Stimulated activated CD4-positive, alpha-beta T cell treated with anti-CD3 and anti-CD28 coated beads, Interleukin-4, amount 100 ng/mL, for 1 hour (primary cell): ENCODE measurements at places on chromosomes 2 and 18.

DNA sequence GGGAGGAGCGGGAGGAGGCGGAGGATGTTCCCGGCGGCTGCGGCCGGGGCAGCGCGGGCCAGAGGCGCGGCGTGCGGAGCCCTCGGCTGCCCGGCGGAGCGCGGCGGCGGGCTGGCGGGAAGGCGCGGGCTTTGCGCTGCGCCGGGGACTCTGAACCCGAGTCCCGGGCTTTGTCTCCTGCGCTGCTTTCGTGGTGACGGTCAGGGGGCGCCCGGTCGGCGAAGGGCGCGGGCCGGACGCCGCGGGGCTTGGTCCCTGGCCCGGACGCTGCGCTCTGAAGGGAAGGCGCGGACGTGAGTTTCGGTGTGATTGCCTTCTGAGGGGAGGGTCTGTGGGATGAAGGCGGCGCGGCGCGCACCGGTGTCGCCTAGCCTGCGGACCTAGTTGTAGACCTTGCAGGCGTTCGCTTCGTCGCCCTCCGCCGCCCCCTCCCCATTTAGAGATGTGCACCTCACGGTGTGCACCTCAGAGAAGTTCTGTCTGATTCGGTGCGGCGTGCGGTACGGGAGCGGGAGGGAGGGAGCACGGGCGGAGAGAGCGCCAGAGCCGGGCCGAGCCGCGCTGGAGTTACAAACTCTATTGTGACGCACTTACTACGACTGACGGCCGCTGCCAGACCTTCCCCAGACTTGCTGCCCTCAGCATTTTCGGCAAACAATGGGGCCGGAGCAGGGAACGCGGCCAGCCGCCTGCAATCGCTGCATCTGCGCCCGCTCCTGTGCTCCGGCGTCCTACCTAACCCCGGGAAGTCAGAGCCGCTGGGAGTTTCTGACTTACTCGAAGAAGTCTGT is 2.1 kb downstream of the BCL2L11 start:
- peak; percentile 33 for DNase-seq

GRCh38 chr18:30094556-30094955 is 948.0 kb downstream of the DSC3 start:
- DNase-seq: no peak

GRCh38 chr18:9649164-9649540 is 34.8 kb upstream of the PPP4R1 start:
- no peak for DNase-seq

- no peak for DNase-seq
These were observed 104.0 kb upstream of the ARHGAP28 start for GRCh38 chr18:6625481-6625880.

GRCh38 chr2:172066394-172066886 is 18.9 kb upstream of the DLX1 start:
- DNase-seq: no peak

GRCh38 chr18:5895876-5896740 is 786 bp upstream of the TMEM200C start:
- peak; percentile 7 for DNase-seq

DNA sequence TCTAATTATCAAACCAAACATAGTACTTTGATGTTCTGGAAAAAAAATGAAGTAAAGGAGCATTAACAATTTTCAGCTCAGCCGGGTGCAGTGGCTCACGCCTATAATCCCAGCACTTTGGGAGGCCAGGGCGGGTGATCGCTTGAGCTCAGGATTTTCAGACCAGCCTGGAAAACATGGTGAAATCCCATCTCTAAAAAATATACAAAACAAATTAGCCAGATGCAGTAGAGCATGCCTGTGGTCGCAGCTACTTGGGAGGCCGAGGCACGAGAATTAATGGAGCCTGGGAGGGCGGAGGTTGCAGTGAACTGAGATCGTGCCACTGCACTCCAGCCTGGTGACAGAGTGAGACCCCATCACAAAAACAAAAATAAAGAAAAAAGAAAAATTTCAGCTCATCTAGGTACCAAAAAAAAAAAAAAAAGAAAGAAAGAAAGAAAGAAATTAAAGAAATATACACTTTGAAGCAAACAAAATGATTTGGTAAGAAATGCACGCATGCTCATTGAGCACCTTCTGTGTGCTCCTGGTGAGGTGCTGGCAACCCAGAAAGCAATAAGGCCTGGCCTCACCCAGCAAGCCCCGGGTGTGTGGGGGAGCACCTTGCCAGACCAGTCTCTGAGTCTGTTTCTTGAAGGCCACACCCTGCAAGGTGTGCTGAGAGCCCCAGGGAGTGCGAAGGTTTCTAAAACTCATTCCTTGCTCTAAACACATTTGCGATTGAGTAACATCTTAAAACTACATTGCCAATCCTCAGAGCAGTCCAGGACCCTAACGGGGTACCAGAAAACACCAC is 133.5 kb downstream of the TFCP2L1 start:
- DNase-seq: no peak

DNA sequence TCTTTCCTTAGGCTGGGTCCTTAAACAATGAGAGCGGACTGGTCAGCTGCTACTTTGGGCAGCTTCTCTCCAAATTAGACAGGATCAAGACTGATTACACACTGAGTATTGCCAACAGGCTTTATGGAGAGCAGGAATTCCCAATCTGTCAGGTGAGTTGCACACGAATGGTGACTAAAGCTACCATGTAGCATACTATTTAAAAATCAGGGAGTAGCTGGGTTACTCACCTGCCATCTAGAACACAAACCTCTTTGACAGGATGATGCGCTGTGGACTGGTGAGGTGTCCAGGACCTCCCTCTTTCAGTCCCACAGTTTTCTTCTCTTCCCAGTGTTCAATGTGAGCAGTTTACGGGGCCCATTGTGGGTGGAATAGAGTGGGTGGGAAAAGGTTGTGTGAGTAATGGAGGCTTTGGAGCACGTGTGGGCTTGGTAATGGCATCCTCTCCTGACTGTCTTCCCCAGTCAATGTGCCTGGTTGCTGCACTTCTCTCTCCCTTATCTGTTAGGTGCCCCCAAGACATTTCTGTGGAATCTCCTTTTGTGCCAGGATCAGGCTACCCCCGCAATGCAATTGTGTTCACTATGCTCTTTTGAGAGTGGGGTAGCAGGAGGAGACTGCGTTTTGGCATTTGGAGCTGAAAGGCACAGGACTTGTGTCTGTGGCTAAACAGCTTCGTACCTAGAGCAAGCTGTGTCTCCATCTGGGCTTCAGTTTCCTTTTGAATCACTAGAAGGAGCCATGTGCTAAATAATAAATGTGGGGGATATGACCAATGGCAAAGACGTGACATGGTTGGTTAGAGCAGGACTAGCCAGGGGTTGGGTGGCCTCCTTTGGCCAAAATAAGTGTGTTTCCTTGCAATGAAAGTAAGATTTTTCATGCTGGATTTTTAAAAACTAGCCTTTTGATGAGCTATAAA is 17.7 kb downstream of the SERPINB12 start:
- no peak for DNase-seq

GRCh38 chr2:158774681-158775080 is 20.4 kb upstream of the DAPL1 start:
- DNase-seq: no peak

GRCh38 chr2:164840930-164841718 is 499 bp downstream of the COBLL1 start:
- peak; percentile 20 for DNase-seq

DNA sequence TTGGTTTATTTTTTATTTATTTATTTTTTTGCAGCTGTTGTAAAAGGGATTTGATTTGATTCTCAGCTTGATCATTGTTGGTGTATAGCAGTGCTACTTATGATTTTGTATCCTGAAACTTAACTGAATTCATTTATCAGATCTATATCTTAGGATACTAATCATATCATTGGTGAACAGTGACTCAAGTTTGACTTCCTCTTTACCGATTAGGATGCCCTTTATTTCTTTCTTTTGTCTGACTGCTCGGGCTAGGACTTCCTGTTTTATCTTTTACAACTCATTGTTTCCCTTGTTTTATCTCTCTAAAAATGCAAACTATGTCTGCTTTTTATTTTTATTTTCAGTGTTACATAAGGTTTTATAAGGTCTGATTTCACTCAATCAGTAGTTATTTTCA is 23.6 kb downstream of the SP100 start:
- DNase-seq: no peak

DNA sequence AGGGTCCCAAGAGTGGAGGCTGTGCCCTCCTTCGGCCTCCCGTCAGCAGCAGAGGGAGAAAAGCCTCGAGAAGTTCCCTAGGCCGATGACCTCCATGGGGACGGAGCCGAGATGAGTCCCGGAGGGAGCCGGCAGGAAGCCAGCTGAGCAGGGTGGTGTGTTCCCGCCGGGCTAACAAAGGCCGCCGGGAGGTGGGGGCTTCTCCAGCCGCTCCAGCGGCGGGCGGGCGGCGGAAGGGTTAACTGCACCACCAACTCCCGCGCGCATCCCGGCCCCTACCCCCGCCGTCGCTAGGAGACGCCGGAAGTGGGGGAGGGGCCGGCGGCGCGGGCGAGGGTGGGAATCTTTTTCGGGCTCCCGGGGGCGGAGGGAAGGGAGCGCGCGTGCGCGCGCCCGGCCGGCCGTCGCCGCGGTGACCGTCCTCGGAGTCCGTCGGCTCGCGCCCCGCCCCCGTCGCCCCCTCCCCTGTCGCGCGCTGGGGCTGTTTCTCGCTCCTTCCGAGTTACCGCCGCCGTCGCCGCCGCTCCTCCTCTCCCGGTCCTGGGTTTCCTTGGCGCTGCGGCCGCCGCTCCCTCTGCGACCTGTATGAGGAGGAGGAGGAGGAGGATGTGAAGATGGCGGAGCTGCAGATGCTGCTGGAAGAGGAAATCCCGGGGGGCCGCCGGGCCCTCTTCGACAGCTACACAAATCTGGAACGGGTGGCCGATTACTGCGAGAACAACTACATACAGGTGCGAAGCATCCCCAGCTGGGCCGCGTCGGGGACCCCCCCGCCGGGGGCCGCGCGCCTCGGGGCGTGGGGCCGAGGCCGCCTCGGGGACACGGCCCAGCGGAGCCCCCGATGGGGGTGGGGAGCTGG is at the start of gene ABI2:
Gene ABI2, plus strand, starts transcription at position 494 of the 859 bp plus-strand sequence. Its CDS starts 121 bp downstream, at position 615.
- peak; percentile 71 for DNase-seq

DNA sequence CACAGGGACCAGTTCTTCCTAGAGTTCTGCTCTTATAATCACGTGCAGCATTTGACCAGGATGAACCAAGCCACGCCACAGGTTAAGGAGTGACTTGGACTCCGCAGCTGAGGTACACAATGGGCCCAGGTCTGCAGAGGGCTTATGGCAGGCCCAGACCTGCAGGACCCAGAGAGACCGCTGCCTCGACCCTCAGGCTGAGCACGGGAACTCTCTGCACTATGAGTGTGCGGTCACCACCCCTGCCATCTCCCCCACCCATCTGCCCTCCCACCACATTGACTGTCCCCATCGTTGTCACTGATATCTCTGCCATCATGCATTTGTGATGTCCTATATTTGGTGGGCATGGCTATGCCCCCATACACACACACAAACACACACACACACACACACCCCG is 45.7 kb upstream of the HPCAL1 start:
- no peak for DNase-seq

GRCh38 chr2:10680214-10680613 is 9.6 kb downstream of the NOL10 start:
- no peak for DNase-seq

DNA sequence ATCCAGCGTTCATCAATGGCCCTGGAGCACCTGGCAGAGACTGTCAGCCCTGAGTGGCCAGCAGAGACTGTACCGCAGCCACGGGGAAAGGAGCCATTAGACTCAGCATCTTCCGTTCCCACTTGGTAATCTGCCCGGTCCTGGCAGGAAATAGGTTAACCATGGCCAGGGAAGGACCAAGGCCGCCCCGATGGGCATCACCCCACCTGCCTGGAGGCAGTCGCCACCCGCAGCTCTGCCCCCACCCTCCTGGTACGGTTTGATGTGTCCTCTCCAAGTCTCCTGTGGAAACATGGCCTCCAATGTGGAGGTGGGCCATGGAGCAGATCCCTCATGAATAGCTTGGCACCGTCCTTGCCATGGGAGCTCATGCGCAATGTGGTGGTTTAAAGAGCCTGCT is 75.3 kb downstream of the RTP5 start:
- no peak for DNase-seq

DNA sequence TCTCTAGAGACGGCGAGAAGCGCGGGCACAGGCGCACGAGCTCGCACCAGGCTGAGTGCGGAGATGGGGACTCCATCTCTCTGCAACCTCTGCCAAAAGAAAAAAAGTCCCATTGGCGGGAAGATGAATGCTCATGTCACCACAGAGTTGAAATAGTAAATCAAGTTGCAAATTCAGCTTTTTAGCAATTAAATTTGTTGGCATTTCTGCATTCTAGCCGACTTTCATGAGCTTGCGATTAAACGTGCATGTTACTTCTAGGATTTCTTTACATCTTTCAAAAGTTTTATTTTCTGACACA is 588 bp downstream of the CHAC2 start:
- no peak for DNase-seq

GRCh38 chr2:180675170-180675569 is 305.2 kb upstream of the UBE2E3 start:
- no peak for DNase-seq

DNA sequence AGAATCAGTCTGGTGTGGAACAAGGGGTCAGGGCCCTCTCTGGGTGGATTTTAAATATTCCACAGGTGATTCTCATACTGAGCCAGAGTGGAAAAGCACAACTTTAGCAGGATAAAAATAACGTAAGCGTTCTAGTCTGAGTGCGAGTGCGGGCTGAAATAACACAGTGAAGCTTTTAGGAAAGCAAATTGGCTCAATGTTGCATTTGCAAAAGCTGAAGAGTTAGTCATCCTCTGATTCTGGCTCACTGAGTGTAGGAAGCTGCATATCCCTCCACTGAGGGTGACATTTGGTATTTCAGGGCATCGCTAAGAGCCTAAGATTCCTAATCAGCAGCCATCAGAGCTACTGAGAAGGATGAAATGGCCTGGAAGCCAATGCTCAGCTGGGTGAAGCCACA is 134.7 kb downstream of the RIF1 start:
- DNase-seq: no peak

DNA sequence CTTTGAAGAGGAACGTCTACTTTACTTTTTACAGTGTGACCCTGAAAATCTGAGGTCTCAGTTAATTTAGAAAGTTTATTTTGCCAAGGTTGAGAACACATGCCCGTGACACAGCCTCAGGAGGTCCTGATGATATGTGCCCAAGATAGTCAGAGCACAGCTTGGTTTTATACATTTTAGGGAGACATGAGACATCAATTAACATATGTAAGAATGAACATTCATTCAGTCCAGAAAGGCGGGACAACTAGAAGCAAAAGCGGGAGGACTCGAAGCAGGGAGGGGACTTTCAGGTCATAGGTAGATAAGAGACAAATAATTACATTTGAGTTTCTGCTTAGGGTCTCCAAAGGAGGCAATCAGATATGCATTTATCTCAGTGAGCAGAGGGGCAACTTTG is 23.7 kb downstream of the ELMOD3 start:
- no peak for DNase-seq

- DNase-seq: no peak
These were observed 35.3 kb upstream of the FAM98A start for GRCh38 chr2:33634261-33634910.

- DNase-seq: no peak
These were observed 53.9 kb downstream of the ZNF407 start for GRCh38 chr18:74651327-74652128.
